SK-N-MC (cell line): ENCODE measurements at places on chromosomes 7 and 10.

- no peak for DNase-seq
Measured at GRCh38 chr7:137245890-137246289, 97.6 kb downstream of the PTN start.

DNA sequence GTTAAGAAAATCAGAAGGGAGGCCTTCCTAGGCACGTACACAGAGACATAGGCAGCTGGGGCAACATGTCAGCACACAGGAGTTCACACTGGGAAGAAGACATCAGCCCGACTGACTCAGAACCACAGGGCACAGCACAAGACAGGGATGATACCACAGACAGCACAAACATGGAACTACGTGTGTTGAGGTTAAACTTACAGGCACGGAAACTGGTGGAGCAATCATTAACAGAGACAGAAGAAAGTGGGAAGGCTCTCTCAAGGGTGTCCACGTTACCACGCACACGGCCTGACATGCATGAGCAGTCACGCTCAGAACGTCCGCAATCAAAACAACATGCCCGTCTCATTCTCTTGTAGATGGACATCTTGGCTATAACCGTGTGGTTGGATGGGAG, 636.4 kb downstream of the KCNMA1 start:
- no peak for DNase-seq

DNA sequence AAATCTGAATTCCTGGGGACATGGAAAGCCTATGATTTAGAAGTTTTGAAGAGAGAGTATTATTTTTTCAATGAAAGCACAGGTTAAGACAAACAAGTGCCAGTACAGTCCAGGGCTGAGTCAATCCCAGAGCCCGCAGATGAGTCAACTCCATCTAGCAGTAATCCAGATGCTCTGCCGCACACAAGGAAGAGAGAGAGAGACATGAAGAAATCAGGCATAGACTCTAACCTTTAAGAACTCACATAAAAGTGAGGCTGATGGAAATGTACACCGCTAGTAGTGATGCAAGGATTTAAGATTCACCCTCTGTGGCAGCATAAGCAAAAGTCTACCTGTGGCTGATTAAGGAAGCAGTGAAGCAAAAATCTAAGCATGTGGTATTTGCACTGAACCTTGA, 651.5 kb downstream of the TNS3 start:
- DNase-seq = no peak

- no peak for DNase-seq
Measured at GRCh38 chr10:4385231-4385870, 440.7 kb upstream of the AKR1E2 start.

DNA sequence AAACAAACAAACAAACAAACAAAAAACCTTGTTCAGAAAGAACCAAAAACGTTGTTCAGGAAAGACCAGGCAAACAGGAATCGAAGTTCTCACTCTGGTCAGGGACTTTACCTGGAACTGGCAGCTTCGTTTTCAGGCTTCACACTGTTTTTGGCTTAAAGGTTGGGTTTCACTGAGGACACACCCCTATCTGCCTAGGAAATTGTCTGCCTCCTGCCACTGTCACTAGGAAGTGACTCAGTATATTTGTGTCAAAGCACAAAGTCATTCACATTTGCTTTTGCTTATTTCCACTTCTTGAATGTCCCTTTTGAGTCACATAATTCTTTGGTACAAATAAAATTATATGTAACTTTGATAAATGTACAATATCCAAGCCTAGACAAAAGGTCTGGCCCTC, 37.9 kb downstream of the PNLIPRP3 start:
- DNase-seq = no peak

DNA sequence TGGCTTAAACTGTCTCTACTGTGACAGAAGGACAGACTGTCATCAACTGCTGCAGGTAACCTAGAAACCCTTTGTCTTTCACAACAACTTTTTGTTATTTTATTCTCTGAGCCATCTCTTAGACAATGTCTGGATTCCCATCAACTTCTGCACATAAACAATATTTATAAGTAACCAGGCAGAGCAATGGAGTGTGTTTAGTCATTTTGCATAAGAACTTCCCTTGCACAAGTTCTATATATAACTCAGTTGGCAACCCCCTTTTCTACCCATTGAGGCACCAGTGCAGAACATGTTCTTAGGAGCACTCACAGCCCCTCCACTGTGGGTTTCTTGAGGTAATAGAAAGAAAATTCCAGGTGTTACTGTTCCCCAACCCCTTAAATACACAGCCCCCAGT, 65.0 kb upstream of the IL6 start:
- no peak for DNase-seq

- DNase-seq = no peak
Measured at GRCh38 chr10:113982769-113983168, 60.9 kb upstream of the ADRB1 start.

GRCh38 chr10:129334266-129334665, 132.8 kb upstream of the MGMT start:
- DNase-seq = no peak

DNA sequence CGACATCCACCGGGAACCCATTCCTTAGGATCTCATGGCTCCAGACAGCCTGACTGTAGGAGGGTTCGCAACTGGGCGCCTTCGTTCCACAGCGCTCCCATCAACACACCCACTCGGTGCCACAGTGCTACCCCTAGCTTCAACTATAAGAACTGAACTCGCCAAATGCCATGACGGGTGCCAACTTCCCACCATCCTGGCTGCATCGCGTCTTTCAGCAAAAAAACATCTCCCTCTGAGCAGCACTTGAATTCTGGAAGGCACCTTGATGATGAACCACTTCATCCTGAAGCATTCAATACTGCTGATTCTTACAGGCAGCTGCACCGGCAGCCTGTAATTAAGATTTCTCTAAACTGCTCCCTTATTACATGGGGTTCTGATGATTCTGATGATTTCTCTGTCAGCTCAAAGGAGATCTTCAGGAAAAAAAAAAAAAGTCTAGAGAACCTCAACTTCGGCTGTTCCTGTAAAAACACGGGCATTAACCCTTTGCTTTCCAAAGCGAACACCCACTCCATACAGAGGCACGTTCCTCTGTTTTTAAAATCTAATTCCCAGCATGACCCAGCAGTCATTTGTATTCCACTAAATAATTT, 1.3 kb downstream of the CYTH3 start:
- no peak for DNase-seq

- no peak for DNase-seq
Measured at GRCh38 chr10:75395932-75396630, 5.5 kb downstream of the ZNF503 start.

GRCh38 chr10:31851216-31851615, 77.4 kb downstream of the ARHGAP12 start:
- no peak for DNase-seq

DNA sequence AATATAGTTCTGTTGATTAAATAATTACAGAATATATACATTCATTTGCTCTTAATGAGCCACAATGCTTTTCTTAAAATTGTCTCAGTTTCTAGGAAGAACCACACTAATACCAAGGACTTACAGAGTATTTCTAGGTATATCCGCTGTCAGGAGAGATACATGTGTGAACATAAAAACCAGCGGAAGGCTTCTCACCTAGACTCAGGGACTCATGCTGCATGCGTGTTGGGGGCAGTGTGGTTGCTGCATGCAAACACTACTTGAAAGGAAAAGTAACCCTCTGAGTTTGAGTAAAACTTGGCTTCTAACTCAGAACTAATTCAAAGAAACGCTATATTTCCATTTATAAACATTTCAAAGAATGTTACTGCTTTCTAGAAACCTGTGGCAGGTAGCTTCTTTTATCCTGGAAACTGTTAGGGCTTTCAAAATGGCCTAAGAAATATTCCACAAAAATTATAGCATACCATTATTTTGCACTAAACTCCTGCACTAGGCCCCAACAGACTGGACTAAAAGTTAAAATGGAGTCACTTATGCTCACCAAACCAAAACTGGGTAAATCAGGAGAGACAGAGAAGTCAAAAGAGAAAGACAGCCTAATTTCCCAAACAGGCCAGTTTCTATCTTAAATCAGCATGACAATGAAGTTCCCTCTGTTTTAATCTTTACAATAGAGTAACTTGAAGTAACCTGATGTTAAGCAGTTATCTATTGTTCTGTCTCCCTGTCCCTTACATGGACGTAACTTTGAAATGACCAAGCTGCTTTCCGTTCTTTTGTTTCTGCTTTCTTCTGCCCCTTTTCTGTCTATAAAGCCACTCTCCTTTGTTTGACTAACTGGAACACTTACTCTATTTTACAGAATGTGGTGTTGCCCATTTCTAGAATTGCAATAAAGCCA, 95.2 kb upstream of the FAM133B start:
- DNase-seq = no peak

- DNase-seq = no peak
Measured at GRCh38 chr7:105876964-105877601, 684 bp upstream of the ATXN7L1 start.

GRCh38 chr10:28713626-28714352, 36.5 kb downstream of the BAMBI start:
- no peak for DNase-seq

DNA sequence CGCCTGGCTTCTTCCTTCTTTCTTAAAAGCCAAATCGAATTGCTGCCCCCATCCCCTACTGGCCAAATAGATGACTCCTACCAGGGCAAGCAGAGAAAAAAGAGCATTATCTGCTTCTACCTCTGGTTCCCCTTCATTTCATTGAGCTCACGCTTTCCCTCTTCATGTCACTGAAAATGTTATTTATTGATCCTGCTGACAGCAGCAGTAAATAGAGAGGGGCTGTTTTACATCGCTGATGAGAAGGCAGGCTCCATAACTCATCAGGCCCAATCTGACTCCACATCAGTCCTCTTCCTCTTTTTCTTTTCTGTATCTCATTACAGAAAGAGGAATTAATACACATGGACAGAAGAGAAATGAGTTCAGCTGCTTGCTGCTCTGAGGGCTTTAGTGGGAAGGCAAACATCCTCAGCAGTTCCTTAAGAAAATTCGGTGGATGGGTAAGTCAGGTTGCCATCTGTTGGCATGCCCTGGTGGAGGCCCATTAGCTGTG, 904.1 kb downstream of the KCNMA1 start:
- DNase-seq = no peak

GRCh38 chr7:87445897-87446296, 29.6 kb downstream of the ABCB4 start:
- no peak for DNase-seq

DNA sequence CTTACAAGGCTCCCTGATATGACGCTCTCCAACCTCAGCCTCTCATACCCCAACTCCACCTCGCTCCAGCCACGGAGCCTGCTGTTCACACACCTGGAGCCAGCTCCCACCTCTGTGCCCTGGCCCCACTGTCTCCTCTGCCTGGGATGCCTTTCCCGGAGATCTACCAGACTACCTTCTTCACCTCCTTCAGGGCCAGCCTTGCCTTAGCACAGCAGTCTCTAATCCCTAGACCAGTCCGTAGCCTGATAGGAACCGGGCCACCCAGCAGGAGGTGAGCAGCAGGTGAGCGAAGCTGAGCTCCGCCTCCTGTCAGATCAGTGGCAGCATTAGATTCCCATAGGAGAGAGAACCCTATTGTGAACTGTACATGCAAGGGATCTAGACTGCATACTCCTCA, 23.2 kb upstream of the SMURF1 start:
- no peak for DNase-seq

GRCh38 chr10:129365767-129366402, 101.2 kb upstream of the MGMT start:
- DNase-seq = no peak

GRCh38 chr10:101934686-101935305, 91.2 kb upstream of the KCNIP2 start:
- DNase-seq = no peak

DNA sequence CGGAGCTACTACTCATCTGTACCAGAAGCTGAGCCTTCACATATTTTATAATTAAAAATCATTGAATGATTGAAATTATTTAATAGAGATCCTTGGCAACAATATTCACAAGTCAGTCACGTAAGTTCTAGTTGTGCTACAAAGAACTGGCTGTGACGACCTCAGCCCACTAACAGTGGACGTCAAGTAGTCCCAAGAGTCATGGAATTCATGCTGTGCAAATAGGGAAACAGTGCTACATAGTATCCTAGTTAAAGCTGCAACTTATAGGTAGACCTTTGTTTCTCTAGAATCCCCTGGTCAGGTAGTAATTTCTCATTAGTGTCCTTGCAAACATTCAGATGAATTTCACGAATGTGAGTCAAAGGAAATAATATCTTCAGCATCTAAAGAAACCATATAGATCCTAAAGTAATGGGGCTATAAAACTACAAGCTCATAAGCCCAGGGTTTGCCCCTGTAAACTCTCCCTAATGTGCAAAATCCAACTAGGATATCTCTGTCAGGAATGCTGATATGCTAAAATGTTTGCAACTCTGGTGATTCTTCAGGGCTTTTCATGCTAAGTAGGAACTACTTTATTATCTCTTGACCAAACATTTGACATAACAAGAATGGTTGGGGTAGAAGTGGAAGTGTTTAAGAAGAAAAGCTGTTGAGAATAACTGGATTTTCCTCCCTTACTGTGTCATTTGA, 31.2 kb downstream of the CFAP69 start:
- DNase-seq = no peak

DNA sequence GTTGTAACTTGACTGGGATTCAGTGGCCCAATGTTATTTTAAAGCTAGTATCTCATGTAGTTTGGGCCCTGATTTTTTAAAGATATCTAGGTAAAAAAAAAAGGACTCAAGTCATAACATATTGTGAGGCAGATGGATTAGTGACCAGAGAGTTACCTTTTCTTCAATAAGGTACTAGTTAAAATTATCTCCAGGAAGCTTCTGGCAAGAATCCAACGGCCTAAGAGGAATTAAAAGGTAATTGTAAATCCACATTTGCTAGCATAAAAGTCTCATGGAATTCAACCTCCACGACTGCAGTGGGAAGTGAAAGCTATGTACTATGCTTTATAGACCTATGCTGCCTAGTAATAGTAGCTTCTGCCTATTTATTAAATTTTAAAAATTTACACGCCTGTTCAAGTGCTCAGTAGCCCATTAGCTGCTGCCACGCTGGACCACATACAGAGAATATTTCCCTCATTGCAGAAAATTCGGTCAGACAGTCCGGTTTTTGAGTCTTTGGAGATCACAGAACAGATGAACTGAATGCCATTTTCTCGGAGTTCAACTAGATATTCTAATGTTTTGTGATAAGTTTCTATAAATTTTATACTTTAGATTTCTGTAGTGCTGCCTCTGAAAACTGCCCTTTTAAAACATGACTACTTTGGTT, 118.4 kb downstream of the NSUN6 start:
- no peak for DNase-seq

- DNase-seq = no peak
Measured at GRCh38 chr10:28800144-28800543, 122.8 kb downstream of the BAMBI start.

DNA sequence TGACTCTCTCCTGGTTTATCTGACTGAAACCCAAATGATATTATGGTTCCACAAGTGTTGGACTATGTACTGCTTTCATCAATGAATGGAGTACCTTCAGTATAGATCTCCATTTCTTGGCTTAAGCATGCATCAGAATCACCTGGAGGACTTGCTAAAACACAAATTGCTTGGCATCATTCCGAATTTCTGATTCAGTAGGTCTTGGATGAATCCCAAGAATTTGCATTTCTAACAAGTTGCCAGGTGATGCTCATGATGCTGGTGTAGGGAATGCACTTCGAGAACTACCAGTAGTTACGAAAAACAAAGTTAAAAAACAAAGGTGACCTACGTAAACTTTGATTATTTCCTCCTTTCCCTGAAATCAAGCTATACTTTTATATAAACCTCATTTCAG, 119.0 kb upstream of the FEZF1 start:
- DNase-seq = no peak
